H1 (cell line): ENCODE measurements at places on chromosomes 2 and 18.

GRCh38 chr2:51705417-51705816 is 673.5 kb upstream of the NRXN1 start:
- DNase-seq, result no peak
- H3K36me3 ChIP-seq, result no peaks in the 10 kb centered on the region
- H3K4me1 ChIP-seq, result no peaks in the 10 kb centered on the region; the same call in 1 of the 2 replicates
- no peaks in the 10 kb centered on the region for H3K27me3 ChIP-seq
- H3K4me3 ChIP-seq, result no peak overlapping the region

- H3K27me3 ChIP-seq, result no peaks in the 10 kb centered on the region
- no peak overlapping the region for H3K4me3 ChIP-seq
- no peaks in the 10 kb centered on the region for H3K36me3 ChIP-seq
- H3K27ac ChIP-seq, result no peak overlapping the region
Observed at GRCh38 chr2:164644036-164644700, 22.9 kb upstream of the GRB14 start.

DNA sequence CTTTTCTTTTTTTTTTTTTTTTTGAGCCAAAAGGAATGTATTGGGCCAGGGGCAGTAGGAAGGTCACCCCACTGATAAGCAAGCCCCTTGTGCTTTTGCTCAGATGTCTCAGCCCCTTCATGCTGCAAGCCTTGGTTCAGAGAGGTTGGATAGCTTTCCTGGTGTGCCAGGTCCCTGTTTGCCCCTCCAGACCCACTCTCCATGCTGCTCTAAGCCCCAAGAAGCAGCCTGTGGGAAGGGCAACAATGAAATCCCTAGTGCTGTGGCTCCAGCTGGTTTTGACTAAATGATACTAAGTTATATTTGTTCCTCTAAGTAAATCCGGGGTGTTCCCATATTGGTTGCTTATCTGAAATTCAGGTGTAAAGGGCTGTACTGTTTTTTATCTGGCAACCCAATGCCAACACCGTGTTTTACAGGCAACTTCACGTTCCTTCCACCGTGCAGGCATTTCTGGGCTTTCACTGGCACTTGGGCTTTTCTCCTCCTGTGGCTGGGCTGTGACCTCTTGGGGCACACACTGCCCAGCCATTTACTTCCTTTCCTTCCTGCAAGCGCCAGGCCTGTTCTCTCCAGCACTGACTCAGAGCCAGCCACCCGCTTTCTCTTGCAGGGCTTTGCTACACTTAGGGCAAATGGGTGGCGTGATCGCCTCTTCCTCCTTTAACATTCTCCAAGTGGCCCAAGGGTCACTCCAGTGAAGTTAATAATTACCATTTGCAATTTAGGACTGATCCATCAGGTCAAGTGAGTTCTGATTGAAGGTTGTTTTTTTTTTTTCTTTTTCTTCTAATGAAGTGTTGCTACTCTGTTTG is 21.6 kb downstream of the MERTK start:
- no peak overlapping the region for H3K4me3 ChIP-seq
- no peak overlapping the region for H3K27ac ChIP-seq
- H3K27me3 ChIP-seq, result no peaks in the 10 kb centered on the region
- no peaks in the 10 kb centered on the region for H3K36me3 ChIP-seq

DNA sequence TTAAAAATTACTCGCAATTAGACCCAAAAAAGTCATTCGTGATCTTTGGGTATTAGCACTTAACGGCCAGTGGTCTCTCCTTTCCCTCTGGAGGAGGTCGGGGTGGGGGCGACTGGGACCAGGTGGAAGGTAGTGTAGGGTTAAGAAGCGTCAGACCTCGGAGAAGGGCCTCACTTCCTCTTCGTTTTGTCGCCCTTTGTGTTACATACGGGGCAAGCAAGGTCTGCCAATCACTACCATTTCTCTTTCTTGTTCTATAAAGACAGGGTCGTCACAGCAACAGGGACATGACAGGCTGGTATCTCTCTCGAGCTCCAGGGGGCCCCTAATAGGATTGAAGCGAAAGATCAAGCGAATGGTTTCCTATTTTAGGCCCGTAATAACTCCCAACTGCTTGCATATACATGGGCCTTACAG is 136.6 kb downstream of the INSIG2 start:
- peaks cover 22% of the 10 kb centered on the region for H3K27me3 ChIP-seq
- DNase-seq, result no peak
- peaks cover 7% of the 10 kb centered on the region for H3K4me1 ChIP-seq
- peak overlapping the region; percentile 47 for H3K4me3 ChIP-seq
- no peak overlapping the region for H3K27ac ChIP-seq

DNA sequence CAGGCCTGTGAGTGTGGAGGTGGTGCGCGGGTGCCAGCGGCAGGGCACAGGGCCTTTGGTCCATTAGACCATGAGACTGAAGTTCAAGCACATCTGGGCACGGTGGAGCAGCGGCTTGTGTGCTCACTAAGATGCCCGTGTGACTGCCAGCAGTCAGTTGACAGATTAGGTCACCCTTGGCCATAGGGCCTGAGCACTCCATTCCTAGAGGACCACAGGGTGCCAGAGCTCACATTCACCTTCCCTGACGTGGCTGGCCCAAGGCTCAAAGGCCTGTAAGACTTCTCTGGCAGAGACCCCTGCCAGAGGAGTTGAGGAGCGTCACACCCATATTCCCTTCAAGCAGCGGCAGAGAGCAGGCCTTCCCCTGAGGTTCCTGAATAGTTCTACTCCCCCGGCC is 650 bp downstream of the LHCGR start:
- H3K27me3 ChIP-seq, result no peaks in the 10 kb centered on the region
- H3K36me3 ChIP-seq, result no peaks in the 10 kb centered on the region

GRCh38 chr2:160784034-160784433 is 290.4 kb upstream of the RBMS1 start:
- no peak overlapping the region for H3K27ac ChIP-seq
- H3K4me1 ChIP-seq, result no peaks in the 10 kb centered on the region
- H3K27me3 ChIP-seq, result no peaks in the 10 kb centered on the region
- no peak for DNase-seq
- H3K36me3 ChIP-seq, result no peaks in the 10 kb centered on the region
- no peak overlapping the region for H3K4me3 ChIP-seq

DNA sequence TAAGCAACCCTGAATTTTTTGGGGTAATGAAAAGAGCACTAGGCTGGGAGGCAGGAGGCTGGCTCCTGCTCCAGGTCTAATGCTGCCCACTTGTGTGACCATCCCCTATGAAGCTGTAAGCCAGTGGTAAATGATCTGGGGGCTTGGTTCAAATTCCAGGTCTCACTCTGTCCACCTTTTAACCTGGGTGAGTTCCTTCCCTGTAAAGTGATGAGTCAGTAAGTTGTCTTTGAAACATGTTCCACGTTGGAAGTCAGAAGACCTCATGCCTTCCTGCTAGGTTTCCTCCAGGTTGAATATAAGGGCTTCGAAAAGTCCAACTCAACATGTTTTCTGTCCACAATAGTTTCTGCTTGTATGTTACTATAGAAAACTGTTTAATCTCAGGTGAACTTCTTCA is 160.9 kb upstream of the MYT1L start:
- no peaks in the 10 kb centered on the region for H3K36me3 ChIP-seq
- H3K4me1 ChIP-seq, result no peaks in the 10 kb centered on the region
- H3K4me3 ChIP-seq, result no peak overlapping the region
- H3K27me3 ChIP-seq, result no peaks in the 10 kb centered on the region

DNA sequence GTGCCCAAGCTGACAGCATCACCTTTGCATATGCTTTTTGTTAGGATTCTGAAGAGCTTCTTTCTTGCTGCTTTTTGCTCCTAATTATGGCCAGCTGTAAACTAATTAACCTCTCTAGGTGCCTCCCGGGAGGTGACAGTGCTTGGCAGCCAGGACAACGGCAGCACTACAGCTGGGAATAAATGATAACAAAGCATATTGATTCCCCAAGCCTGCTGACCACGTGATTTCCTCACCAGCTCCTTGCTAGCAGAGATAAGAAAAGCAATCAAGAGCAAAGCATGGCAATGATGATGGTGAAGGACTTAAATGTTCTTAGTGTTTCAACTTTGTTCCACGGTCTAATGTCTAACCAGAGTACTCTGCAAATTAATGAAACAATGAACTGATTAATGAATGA is 1074.4 kb upstream of the GYPC start:
- no peak overlapping the region for H3K27ac ChIP-seq
- DNase-seq, result no peak
- H3K4me3 ChIP-seq, result no peak overlapping the region
- H3K27me3 ChIP-seq, result no peaks in the 10 kb centered on the region
- no peaks in the 10 kb centered on the region for H3K36me3 ChIP-seq

GRCh38 chr2:136013136-136013685 is 27.8 kb upstream of the DARS1 start:
- H3K27ac ChIP-seq, result no peak overlapping the region
- no peak overlapping the region for H3K4me3 ChIP-seq
- H3K27me3 ChIP-seq, result no peaks in the 10 kb centered on the region
- H3K4me1 ChIP-seq, result peaks cover 3% of the 10 kb centered on the region; the same call in 1 of the 2 replicates
- H3K36me3 ChIP-seq, result no peaks in the 10 kb centered on the region
- no peak for DNase-seq

DNA sequence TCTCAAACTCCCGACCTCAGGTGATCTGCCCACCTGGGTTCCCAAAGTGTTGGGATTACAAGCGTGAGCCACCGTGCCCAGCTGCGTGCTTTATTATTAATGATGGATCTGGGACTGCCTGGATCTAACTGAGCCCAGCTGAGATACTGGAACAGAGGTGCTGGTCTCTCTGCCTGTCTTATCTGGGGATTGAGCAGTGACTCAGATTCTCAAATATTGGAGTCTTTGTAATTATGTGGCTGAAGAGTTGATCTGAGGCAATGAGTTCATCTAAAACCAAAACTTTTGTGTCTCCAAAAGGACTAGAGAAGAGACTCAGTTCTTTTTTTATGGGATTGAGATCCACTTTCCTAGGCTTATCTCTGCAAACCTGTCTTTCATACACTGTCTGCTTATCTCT is 16.3 kb downstream of the PLEKHB2 start:
- no peaks in the 10 kb centered on the region for H3K4me1 ChIP-seq
- no peak overlapping the region for H3K27ac ChIP-seq
- H3K36me3 ChIP-seq, result peaks cover 8% of the 10 kb centered on the region
- H3K27me3 ChIP-seq, result no peaks in the 10 kb centered on the region
- DNase-seq, result no peak

- no peaks in the 10 kb centered on the region for H3K27me3 ChIP-seq
- H3K4me3 ChIP-seq, result no peak overlapping the region
- H3K27ac ChIP-seq, result no peak overlapping the region
- no peaks in the 10 kb centered on the region for H3K36me3 ChIP-seq
Observed at GRCh38 chr2:138244501-138244925, 257.1 kb upstream of the SPOPL start.

GRCh38 chr2:145740302-145740701 is 1220.4 kb upstream of the ZEB2 start:
- H3K36me3 ChIP-seq, result no peaks in the 10 kb centered on the region
- no peaks in the 10 kb centered on the region for H3K27me3 ChIP-seq
- H3K27ac ChIP-seq, result no peak overlapping the region
- no peak overlapping the region for H3K4me3 ChIP-seq
- no peak for DNase-seq

DNA sequence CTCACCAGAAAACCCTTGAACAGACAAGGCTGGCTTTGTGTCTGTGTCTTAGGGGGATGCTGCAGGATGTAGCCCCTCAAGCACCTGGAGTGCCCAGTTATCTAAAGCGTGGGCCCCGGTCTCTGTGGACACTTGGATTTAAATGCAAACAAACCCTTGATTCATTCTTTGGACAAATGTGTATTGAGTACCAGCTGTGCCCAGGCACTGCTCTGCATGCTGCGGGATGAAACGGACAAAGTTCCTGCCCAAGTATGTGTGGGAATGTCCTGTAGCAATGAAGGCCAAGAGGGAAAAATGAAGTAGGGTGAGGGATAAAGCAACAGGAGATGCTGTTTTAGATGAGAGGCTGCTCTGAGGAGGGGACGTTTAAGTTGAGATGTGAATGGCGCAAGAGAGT is 53.9 kb downstream of the BOLA3 start:
- no peak for DNase-seq

DNA sequence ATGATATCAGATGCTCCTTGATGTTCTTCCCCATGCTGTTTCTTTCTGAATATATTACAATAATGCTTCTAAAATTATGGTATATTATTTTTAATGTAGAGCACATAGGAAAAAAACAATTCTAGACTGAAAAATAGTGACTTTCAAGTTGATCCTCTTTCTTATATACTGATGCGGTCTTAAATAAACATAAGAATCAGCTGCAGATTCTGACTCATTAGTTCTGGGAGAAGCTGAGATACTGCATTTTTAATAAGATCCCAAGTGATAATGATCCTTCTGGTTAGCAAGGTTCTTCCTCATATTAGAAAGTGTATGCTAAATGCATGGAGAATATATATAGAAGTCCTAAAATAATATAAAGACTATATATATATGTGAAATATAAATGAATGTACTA is 124.9 kb downstream of the XIRP2 start:
- no peak overlapping the region for H3K4me3 ChIP-seq
- DNase-seq, result no peak
- H3K27ac ChIP-seq, result no peak overlapping the region
- no peaks in the 10 kb centered on the region for H3K4me1 ChIP-seq
- H3K27me3 ChIP-seq, result no peaks in the 10 kb centered on the region

- no peaks in the 10 kb centered on the region for H3K36me3 ChIP-seq
- no peaks in the 10 kb centered on the region for H3K27me3 ChIP-seq
- no peaks in the 10 kb centered on the region; the same call in 1 of the 2 replicates for H3K4me1 ChIP-seq
Observed at GRCh38 chr18:49656073-49656692, 94.3 kb downstream of the LIPG start.

DNA sequence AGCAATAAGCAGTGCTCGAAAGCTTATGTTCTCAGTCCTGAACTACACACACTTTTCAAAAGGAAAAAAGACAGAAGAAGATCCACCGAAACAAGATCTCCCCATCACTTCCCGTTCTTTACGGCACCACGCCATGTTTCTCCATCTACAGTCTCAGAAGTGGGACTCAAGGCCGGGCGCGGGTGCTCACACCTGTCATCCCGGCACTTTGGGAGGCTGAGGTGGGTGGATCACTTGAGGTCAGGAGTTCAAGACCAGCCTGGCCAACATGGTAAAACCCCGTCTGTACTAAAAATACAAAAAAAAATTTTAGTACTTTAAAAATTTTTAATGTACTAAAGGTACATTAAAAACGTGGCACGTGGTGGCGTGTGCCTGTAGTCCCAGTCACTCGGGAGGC is 31.2 kb downstream of the ZNF516 start:
- H3K27me3 ChIP-seq, result no peaks in the 10 kb centered on the region
- H3K4me1 ChIP-seq, result peaks cover 2% of the 10 kb centered on the region; the same call in 1 of the 2 replicates
- H3K27ac ChIP-seq, result no peak overlapping the region
- no peak for DNase-seq
- no peaks in the 10 kb centered on the region for H3K36me3 ChIP-seq
- H3K4me3 ChIP-seq, result no peak overlapping the region

DNA sequence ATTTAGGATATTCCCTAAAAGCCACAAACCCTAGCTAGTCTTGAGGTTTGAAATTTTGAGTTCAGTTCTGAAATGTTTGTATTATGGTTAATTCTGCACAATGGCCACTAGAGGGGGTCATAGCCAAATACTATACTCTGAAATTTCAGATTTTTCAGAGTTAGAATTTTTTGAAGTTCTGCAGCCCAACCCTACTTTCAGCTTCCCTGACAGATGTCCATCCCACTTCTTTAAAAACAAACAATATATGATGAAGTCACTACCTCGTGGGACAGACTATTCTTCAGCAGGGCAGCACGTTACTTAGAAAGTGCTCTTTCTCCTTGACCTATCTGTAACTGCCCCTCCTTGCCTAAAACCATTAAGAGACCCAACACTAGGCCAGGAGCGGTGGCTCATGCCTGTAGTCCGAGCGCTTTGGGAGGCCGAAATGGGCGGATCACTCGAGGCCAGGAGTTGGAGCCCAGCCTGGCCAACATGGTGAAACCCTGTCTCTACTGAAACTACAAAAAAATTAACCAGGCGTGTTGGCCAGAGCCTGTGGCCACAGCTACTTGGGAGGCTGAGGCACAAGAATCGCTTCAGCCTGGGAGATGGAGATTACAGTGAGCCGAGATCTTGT is 48.2 kb upstream of the PAPOLG start:
- DNase-seq, result peak; percentile 57
- no peaks in the 10 kb centered on the region for H3K36me3 ChIP-seq
- no peak overlapping the region for H3K4me3 ChIP-seq
- no peak overlapping the region for H3K27ac ChIP-seq
- no peaks in the 10 kb centered on the region for H3K4me1 ChIP-seq
